ENCODE measurements at places on chromosomes 6 and 20.

DNA sequence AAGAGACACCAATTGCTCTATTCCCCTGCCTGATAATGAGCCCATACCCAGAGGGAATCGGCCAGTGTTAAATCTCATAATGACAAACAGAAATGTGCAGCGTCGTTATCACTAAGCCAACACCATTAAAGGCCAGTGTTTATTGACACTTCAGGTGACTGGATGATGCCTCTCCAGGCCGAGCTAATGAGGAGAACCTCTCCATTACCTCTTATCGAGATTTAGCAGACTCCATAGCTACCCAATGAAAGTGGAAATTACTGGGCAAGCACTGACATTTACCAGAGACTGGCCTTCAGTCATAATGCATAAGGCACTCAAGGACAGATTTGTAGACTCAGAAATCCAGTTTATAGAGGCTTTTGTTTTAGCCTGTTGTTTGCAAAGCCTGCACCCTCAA, 669.5 kb downstream of the MAFB start:
- peak; percentile 28 for DNase-seq

GRCh38 chr6:127518710-127519468, at the start of gene MTCL3:
MTCL3 (minus strand) TSS chr6:127519335.
- DNase-seq: peak; percentile 95

DNA sequence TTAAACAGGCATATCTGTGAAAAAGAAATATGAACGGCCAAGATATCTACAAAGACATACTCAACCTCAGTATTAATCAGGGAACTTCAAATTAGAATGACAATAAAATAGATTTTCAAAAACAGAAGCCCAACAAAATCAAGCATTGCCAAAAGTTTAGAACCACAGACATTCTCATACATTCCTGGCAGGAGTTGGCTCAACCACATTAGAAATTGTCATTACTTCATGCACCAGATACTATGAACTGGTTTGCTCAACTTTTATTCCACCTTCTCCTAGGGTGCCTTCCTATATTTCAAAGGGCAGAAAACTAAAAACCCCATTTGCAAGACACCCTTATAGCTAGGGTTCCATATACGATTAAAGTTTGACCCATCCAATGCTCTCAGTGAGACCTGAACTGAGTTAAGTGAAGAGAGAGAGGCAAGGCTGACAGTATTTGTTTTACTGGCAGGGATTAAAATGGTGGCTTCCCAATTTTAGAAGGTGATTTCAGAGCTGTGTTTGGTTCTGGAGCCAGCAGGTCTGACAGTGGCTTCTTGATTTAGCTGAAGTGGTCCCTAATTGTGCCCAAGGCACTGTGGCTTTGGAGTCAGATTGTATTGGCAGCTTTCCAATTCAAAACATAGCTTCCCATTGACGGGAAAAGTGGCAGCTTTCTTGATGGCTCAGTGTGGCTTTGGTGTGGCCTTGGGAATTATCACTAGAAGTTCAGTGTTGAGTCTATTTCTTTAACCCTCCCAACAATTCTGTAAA, 77.1 kb upstream of the CDYL start:
- DNase-seq: peak; percentile 5

GRCh38 chr6:20623761-20624160, 89.5 kb downstream of the CDKAL1 start:
- no peak for DNase-seq

GRCh38 chr6:108157981-108158525, 7.8 kb upstream of the NR2E1 start:
- no peak for DNase-seq

DNA sequence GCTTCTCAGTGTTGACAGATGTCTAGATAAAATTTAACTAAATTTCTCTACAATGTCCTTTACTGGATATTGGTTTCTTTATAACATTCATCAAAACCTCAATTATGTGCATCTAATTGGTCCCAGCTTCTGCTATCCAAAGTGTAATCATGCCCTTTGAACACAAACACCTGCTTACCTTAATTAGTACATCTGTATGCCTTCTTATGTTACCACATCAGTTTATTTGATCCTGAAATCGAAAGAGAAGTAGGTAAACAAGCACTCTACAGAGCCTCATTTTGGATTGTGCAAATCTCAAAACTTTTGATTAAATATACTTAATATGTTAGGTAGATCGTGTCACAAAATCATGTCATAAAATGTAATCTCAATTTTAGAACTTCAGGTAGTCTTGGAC, 36.5 kb downstream of the TAB2 start:
- no peak for DNase-seq

DNA sequence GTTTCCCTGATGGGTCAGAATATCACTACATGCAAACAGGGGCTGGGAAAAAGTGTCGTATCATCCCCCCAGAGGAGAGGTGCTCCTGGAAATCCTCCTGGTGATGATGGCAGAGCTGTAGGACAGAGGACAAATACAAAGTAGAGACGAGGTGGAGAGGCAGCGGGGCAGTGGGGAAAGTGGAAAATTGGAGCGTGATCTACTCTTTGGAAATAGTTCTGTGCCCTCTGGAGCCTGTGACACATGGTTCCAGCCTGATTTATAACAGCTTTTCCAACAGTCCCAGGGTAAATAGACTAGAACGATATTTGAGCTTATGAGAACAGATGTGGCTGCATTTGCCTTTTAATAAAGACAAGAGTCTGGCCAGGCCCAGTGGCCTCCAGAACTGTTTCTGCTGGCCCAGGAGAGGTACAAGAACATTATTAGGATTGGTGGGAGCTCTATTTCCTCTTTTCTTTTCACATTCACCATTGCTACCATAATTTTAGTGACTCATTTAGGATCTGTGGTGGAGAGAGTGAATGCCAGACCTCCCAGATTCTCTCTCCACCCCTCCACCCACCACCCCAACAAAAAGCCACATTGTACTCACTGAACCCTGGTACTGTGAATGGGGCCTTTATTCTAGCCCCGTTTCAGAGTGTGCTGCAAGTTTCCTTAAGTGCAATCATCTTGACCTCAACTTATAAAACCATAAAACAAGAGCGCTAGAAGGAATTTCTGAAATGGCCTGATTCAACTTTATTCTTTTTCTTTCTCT, 78.3 kb downstream of the BTBD3 start:
- DNase-seq: no peak

GRCh38 chr20:63112491-63113219, 103.3 kb downstream of the YTHDF1 start:
- no peak for DNase-seq

GRCh38 chr6:73666393-73666792, 12.6 kb upstream of the SLC17A5 start:
- DNase-seq: no peak

DNA sequence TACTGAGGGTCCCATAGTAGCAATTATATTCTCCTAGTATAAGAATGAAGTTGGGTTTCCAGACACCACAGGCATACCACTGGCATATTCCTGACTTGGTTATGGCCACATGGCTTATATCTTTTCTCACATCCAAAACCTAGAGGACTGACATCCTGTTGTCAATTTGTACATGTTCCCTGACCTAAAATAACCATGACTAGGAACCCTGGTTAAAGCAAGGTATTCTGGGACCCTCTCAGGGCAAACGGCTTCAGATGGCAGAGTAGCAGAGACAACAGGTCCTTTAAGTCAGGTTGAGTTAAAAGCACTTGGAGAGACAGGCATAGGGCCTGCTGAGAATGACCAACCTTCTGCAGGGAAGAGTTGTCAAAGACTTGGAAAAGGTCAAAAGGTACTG, 12.6 kb downstream of the MAP3K5 start:
- DNase-seq: no peak

- no peak for DNase-seq
These were observed 62.3 kb upstream of the SLCO4A1 start for GRCh38 chr20:62580052-62580451.

- DNase-seq: no peak
These were observed 27.1 kb downstream of the NCOA5 start for GRCh38 chr20:46062621-46063020.

DNA sequence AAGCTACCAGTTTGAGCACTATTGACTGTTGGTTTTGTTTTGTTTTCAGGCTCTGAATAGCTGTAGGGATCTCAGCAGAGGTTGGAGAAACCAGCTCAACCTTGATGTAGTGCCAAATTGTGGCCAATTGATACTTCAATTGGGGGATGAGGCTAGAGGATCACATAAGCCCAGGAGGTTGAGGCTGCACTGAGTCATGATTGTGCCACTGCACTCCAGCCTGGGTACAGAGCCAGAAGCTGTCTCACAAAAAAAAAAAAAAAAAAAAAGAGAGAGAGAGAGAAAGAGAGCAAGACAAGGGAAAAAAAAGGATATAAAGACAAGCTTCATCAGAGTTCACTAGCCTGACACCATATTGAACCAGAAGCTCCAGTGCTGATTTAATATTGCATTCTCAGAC, 702.1 kb downstream of the FRK start:
- DNase-seq: no peak

GRCh38 chr20:48492715-48493070, 335.1 kb downstream of the PREX1 start:
- DNase-seq: no peak

GRCh38 chr6:11404081-11404480, 133.5 kb upstream of the TMEM170B start:
- no peak for DNase-seq

GRCh38 chr6:134315974-134316441, 1.9 kb downstream of the SGK1 start:
- no peak for DNase-seq

DNA sequence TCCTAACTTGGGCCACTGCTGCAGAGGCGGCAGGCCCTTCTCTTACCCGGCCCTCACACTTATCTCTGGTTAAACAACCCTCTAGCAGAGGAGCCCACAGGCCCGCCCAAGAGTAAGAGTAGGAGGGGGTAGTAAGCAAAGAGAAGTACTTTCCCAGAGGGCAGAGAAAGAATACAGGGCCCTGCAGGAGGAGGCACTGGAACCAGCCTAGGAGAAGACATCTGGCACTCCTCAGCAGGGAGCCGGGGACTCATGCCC, 10.1 kb downstream of the MTCH1 start:
- DNase-seq: no peak

DNA sequence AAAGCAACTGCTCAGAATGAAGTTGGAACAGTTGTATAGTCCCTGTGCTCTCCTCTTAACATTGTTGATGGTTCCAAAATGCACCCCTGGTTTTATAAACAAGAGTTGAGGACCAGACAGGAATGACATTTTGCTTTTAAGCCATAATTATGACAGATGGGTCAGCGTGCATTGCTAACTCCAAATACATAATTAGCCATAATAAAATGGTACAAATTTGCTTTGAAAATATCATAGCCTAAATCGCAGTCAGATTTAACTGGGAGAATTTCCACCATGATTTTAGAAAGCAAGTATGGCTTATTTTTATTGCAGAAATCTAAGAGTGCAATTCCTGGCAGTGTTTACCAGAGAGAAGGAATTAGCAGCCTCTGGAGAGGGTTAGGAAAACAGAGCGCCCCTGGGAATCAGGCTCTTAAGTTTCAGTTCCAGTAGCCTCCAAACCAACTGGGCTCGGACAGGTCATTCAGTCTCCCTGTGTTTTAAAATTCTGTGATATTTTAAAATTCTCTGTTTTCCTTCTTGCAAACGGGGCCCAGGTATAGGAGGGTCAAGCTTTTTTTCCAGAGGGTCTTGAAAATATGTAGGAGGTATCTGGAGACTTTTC, 302.3 kb downstream of the TBC1D7 start:
- no peak for DNase-seq

Data from NCI-H2227 treated with DMSO at 0.1 percent for 48 hours (cell line).